ENCODE measurements at places on chromosomes 2 and 18. TPM values are rescaled to one million over a fixed set of nuclear protein-coding genes. Genes with fewer than 3 reads are reported as not detected.

The PIEZO2 gene
- total RNA-seq = 1.7 TPM

The TSPYL6 gene
- total RNA-seq = not detected

The ZNF2 gene
- 5.7 TPM for total RNA-seq

The UGT1A10 gene
- total RNA-seq = not detected

The LRRC30 gene
- total RNA-seq = not detected

The GYPC gene
- total RNA-seq = 29.5 TPM

The IL36G gene
- total RNA-seq = not detected

The PLA2R1 gene
- total RNA-seq = 1.7 TPM

The ABHD3 gene
- 19.8 TPM for total RNA-seq

The DYNAP gene
- not detected for total RNA-seq

The ABCG8 gene
- total RNA-seq = not detected

GRCh38 chr2:216633616-216634369 is 573 bp downstream of the IGFBP2 start:
- peak; percentile 45 for DNase-seq

DNA sequence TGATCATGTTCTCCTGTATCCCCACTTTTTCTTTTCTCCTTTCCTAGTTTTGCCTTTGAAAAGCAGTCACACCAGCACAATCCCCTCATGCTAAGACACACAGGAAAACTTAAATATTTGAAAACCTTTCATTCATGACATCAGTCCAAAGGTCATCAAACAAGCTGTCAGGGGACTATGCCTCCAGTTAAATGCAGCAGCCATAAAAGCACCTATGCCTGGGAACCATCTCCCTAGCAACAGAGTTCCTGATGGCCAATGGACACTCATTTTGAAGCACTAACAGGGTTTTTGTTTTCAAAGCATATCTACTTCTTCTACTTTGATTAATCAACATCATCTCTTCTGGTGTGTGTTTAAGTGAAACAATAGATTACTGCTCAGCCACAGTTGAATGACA is 286.4 kb upstream of the PARD3B start:
- no peak for DNase-seq

DNA sequence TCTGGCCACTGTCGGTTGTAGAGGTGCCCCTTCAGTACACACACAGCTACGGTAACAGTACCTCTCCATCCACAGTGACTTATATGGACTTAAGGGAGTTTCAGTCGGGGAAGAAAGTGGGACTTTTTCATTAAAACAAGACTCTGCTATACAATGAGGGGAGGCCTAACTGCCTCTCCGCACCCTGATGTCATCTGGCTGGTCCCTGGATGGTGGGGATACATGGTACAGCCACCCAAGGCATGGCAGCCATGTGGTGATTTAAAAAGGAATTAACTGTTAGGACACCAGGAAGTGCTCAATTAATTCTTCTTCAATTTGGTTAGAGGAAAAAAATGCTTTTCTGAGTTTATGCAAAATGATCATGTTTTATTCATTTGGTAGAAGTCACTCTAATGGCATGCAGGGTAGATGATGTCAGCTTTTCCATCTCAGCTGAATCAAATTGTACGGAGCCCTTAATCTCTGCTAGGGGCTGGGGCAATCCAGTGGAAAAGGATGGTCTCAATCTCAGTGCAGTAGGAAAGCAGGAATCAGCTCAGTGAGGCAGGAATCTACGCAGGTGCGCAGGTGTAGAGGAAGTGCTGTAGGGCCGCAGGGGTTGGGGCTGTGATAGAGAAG is 243.9 kb downstream of the PRKCE start:
- DNase-seq = no peak

DNA sequence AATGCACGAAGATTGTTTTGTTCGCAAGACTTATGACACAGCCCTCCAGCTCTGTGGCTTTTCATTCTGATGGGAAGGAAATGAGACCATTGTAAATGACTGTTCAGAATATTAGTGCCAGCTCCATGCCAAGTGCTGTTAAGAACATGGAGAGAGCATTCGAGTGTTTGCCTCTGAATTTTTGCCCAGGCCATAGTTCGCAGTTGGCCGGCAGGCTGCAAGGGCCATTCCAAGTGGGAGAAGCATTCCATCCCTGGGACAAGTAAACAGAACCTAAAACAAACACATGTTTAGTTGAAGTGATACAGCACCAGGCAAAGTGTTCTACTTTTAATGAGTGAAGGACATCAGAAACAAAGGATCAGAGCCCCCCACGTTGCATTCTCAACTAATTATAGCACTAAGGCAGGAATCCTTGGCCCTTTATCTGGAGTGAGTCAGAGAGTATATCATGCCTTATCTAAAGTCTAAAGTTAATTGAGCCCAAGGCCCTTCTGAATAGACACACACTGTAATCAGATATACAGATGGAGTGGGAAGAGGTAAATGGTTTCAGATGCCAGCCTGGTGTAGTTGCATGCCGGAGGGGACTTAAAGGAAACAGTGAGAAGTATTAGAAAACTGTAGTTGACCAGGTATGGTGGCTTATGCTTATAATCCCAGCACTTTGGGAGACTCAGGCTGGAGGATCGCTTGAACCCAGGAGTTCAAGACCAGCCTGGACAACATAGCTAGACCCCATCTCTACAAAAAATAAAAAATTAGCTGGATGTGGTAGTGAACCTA is 53.3 kb downstream of the NEDD4L start:
- no peak for DNase-seq

DNA sequence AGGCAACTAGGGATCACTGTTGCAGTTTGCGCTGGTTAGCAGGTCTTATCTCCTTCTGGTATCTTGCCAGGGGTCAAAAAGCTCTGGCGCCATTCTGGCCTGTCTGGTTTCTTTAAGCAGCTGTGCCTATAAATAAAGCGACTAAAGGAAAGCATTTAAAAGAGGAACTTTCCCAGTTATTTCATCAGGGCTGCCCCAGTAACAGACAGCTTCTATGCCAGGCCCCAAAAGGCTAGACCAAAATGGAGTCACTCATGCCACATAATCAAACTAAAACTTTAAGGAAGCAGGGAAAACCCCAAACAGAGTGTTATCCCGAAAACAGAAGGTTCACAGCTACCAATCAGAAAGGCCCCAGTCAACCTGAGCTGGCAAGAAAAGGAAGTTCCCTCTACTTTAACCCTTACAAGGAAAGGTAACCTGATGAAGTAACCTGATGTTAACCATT is 41.2 kb upstream of the HNRNPA3 start:
- no peak for DNase-seq

- no peak for DNase-seq
Observed at GRCh38 chr2:208300847-208301618, 35.0 kb downstream of the PIKFYVE start.

- DNase-seq = no peak
Observed at GRCh38 chr18:26689226-26689879, 141.0 kb upstream of the KCTD1 start.

DNA sequence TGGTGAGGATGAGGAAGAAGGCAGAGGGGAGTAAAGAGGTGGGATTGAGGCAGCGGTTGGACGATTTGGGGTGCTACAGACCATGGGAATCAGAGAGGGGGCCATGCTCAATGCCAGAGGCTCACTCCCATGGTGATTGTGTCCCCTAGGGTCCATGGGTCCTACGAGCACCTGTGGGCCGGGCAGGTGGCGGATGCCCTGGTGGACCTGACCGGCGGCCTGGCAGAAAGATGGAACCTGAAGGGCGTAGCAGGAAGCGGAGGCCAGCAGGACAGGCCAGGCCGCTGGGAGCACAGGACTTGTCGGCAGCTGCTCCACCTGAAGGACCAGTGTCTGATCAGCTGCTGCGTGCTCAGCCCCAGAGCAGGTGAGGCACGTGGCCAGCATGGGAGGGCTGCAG is 5.2 kb downstream of the CAPN10 start:
- DNase-seq = no peak

DNA sequence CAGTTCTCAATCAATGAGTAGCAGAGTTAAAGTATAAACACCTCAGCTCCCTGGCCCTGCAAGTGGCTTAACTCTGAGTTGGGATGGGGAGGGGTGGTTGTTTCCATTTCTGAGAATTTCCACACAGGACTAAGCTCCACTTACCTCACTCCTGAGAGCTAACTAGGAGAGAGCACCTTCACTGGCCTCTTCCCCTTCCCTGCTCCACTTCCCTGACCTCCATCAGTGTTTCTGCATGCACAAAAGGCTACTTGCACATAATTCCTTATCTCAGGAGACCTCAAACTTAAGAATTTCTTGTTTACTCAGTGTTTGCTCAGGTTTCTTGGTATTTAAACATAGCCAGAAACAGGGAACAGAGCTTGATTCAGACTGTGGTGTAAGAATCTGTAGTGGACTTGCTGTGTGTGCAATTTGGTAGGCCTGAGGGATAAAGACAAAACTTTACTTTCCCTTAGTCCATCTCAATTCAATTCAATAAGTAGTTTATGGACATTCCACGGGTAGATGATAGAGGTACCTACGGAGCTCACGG is 97.2 kb downstream of the PID1 start:
- no peak for DNase-seq

GRCh38 chr2:176508984-176509740 is 239.9 kb downstream of the MTX2 start:
- no peak for DNase-seq

DNA sequence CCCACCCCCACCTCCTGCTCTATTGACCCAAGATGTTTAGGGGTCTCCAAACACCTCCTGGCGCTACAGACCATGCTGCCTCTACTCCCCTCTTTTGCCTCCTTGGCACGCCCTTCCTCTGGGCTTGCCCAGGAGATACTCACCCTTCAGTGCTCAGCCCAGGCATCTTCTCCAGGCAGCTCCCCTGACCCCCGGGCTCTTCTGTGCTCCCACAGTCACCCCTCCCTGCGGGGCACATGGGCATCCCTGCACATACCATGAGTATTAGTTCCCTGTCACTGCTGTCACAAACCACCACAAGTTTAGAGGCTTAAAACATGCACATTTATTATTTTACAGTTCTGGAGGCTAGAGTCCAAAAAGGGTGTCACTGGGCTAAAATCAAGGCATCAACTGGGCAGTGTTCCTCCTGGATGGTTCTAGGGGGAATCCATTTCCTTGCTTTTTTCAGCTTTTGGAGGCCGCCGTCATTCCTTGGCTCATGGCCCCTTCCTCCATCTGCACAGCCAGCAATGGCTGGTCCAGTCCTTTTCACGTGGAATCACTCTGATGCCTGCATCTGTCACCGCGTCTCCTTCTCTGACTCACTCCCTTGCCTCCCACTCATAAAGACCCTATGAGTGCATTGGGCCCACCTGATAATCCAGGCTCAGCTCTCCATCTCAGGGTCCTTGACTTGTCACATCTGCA is 230.4 kb upstream of the COPS8 start:
- DNase-seq = no peak

- no peak for DNase-seq
Observed at GRCh38 chr2:236693531-236693930, 123.9 kb downstream of the ACKR3 start.

DNA sequence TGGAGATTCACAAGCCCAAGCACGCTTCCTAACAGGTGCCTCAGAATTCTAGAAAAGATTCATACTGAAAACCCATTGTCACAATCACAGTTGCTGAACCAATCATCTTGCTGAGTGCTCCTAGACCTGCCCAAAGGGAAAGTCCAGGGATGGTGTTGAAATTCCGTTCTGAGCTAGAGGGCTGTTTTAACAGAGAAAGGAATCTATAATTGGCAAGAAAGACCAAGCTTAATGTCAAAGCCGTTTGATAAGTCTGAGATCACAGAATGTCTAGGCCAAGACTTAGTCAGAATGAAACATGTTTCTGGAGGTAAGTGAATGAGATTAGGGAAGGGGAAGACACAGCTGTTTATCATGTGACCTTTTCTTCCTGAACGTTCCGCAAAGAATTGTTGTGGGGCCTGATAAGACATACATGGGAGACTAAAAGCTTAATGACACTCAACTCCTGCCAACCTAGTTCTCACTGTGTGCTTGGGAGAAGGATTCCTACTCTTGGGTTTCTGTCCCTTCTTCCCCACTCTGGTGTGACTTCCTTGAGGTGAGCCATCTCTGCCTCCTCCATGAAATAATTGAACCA is 27.5 kb downstream of the PMAIP1 start:
- no peak for DNase-seq

DNA sequence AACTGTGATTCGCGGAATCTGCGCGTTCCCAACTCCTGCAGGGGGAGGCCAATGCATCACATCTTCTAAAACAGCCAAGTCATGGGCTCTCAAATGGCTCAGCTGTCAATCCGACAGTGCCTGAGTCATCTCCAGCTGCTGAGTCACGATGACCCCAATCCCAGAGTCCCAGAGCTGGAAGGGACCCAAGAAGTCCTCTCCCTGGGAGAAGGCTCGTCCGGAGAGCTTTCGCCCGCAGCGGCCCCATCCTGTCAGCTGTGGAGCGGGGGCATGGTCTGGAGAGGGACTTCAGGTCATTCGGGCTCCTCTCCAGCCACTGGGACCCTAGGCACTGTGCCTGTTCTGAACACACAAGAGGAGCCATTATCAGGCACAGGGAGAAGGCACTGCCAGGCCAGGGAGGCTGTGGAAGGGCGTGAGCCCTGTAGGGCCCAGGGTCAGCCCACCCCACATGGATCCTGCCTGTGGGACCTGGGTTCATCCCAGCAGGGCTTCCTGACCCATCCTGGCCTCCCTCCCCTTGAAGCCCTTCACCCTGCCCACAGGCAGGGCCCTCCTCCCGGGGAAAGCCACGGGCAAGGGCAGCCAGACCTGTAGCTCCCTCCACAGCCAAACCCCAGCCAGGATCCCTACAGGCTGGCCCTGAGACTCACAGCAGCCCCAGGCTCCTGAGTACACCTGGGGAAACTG is 47.6 kb upstream of the GPC1 start:
- no peak for DNase-seq

DNA sequence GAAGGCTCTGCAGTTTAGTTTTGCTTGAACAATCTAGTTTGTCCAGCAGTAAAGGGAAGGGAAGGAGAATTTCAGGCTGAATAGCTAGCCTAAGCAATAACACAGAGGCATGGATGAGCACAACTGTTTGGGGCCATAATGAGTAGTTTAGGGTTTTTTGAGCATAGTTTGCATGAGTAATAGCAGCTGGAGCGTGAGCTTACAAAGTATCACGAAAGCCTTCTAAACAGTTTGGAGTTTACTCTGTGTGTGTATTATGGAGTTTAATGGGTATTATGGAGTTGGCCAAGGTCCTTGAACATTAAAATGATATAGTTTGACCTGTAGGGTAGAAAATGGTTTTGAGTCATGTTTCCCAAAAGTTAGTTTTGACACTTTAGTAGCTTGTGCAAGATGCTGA is 782.3 kb downstream of the ERBB4 start:
- DNase-seq = no peak

DNA sequence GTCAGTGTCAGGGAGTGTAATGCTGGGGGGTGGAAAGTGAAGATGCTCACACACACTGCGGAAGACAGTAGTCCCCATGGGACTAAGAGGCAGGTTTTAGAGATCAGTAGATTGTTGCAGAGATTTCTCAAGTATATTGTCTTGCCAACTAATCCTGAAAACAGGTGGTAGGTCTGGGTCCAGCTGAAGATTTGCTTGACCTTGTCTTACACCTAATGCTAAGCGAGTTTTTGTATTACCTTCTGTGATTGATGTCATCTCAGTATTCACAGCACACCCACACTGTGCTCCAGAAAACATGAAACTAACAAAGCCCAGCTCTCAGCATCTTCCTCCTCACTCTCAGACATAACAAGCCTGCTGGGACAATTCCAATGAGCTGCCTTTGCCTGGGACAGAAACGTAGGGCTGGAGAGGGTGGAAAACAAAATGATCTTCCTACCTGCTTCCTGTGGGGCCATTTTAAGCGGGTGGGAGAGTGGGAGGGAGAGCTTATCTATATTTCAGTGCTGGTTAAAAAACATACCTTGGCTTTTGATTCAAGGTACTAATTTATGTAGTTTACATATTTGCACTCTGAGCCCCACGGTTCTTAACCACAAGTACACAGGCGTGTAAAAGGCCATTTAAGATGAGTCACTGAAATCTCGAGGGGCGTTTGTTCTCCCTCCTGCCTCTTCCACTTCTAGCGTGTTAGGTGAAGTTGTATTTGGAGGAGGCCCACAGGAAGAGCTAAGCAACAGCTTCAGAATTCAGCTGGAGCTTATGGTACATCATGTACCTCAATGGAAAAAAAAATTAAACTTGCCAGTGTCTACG is 23.1 kb upstream of the RBMS1 start:
- no peak for DNase-seq
